GF-D8 (cell line): ENCODE measurements at places on chromosomes 12 and 14.

DNA sequence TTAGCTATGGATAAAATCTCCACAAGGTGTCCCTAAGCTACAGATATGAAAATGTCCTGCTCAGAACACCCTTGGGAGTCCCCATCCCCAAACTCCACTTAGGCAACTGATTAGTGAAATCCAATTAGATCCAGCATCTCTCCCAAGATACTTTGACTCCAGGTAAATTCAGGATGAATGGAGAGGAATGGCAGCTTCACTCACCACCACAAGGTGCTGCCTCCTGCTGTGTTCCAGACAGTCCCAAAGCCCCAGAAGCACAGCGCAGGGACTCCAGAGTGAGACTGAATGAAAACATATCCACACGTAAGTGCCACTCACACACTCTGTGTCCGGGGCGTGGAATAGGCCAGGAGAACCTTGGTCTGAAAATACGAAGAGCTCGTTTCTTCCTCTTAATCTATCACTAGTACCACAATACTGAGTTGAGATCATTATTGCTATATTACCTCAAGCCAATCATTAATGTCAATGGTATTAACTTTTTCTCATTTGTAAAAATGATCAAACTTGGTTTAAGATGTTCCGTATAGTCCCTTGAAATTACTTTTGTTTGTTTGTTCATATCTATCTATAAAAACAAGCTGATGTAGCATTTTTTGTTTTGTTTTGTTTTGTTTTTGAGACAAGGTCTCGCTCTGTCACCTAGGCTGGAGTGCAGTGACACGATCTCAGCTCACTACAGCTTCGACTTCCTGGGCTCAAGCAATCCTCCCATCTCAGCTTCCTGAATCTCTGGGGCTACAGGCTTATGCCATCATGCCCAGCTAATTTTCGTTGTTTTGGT lies 70.0 kb upstream of the BICD1 start:
- no peak for DNase-seq

DNA sequence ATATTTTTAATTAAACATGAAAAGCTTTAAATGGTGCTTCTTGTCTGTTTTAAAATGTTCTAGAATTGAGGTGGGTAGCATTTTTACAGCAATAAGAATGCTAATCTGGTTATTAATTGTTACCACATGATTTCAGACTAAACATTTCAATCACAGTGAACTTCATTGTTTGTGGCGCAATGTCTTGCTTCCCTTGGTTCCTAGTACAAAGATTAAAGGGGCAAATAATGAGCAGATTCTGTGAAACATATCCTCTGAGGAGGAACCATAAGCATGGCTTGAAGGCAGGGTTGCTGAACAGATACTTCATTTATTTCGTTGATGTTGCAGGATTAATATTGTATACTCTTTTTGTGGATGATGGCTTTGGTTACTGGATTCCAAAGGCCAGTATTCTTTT lies 162.1 kb downstream of the FUT8 start:
- no peak for DNase-seq

DNA sequence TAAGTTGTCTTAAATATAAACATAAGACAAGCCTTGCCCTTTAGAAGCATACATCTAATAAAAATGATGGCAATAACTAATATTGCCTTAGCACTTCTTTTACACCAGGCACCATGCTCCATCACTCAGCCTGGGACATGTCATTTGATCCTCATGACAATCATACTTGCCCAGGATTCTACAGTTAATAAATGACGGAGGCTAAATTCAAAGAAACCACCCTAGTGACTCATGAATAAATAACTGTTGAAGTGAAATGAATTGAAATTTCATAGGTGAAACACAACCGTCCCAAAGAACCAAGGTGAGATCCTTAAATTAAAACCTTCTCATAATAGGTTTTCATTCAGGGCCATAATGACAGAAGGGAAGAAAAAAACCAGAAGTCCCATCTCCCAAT lies 89.5 kb downstream of the GRIN2B start:
- no peak for DNase-seq

DNA sequence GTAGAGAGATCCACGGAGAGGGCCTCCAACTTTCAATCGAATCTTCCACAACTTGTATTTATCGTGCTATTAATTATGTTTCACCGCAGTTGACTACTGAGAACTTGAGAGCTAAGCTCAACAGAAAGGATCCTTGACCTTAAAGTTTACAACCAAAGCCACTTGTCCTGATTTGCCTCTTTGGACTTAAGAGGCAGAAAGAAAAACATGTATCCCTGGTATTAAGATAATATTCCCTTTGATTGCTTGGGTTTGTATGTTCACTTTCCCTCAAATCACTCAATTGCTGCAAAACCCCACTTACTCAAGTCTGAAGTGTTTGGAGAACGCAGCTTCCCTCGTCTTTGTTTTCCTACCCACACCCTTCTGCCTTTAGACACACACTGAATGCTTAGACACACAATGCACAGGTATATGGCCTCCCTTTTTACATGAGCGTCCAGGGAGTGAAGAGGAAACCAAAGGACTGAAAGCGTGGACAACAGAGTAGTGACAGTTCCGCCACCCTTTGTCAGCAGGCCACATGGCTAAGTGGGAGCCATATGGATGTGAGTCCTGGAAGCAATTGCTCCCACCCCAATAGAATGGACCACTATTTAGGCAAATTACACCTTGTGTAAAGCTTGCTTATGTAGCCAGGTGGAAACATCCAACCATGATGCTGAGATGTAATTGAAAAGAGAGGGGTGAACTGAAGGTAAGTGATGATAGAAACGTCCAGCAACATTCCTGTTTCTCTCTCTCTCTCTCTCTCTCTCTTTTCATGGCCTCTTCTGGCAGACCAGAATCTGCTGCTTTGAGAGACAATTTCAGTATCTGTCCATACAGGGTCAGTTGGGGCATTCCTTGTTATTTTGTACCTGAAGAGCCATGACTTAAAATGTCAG lies 1.4 kb upstream of the PKP2 start:
- DNase-seq, result no peak

GRCh38 chr12:51632623-51633022 lies 41.6 kb downstream of the SCN8A start:
- no peak for DNase-seq

DNA sequence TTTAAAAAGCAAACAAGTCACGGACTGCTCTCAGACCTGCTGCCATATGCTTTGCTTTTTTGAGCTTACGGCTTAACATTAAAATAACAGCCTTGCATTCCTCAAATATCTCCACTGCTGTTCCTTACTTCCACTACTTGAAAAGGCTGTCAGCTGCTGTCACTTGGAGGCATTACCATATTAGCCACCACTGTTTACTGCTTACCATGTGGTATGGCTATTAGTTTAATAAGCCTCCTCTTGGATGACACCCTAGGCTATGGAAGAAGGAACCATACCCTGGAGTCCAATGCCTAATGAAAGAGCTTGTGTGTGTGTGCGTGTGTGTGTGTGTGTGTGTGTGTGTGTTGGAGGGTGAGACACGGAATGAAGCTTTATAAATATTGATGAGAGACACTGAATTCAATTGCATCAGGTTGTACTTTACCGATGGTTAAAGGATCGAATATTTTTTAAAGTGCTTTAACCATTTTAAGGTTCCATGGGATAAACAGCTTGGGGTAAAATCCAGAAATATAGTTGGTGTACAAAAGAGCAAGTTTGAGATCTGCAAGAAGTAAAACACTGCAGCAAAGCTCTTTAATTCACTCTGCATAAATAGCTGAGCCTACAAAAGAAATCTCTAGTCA lies 174.5 kb downstream of the TTC7B start:
- DNase-seq, result no peak

DNA sequence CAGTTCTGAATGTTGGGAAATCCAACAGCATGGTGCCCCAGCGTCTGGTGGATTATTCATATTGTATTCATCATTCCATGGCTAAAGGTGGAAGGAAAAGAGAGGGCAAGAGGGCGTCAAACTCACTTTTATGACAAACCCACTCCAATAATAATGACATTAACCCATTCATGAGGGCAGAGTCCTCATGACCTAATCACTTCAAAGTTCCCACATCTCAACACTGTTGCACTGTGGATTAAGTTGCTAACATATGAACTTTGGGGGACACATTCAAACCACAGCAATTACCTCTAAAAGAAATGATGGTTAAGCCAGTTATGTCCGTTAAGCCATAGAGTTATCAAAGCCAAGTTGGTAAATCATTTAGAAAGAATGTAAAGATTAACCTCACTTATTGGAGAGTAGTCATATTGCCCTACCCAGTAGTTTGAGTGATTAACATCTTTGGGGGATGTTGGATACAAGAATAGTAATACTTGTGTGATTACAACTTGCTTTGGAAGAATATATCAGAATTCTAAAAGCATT lies 212.4 kb upstream of the FLRT2 start:
- DNase-seq, result no peak

- no peak for DNase-seq
These were observed 2.2 kb upstream of the DIABLO start for GRCh38 chr12:122228092-122228491.

GRCh38 chr12:115998794-115999478 lies 278.6 kb downstream of the MED13L start:
- DNase-seq, result no peak

DNA sequence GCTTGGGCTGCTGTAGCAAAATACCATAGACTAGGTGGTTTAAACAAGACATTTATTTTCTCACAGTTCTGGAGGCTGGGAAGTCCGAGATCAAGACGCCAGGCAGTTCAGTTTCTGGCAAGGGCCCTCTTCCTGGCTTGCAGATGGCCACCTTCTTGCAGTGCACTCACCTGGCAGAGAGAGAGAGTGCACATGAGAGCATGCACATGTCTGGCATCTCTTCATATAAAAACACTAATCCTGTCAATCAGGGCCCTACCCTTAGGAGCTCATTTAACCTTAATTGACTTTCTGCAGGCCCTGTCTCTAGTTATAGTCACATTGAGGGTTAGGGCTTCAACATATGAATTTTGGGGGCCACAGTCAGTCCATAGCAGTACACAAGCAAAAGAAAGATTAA lies 12.4 kb upstream of the EVL start:
- DNase-seq, result no peak

DNA sequence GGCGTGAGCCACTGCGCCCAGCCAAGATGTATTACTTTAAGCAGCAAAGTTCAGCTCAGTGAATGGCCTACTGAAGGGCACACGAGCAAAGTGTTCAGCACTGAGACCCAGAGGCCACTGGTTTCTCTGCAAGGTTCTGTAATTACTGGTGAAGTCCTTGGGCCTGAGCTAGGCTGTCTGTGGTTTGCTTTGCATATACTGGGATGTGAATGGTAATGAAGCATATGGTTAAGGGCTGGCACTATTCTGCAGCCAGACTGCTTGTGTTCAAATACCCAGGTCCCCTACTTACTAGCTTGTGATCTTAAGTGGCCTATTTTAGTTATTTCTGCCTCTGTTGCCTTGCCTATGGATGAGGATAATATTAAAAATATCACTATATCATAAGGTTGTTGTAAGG lies 72.0 kb downstream of the LLPH start:
- no peak for DNase-seq
